ENCODE measurements at places on chromosomes 12 and 14.

DNA sequence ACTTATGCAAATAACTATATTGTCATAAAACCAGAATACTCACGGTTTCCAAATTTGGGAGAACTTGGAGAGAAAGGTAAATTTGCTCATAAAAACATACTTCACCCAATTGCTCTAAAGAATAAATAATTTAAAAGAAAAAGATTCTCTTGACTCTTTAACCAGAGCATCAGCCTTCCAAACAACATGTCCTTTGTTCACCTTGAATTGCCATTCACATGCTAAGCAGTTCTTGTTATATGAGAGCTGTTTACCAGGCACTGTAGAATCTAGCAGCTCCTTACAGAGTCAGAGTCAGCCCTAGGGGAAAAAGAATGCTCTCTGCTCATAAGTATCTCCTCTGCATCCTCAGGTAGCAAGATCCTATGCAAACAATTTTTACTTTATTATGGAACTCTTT, 10.2 kb downstream of the SLCO1A2 start:
- DNase-seq: no peak

- no peak for DNase-seq
These were observed 3.3 kb downstream of the TBX3 start for GRCh38 chr12:114680604-114681069.

GRCh38 chr14:96965885-96966595, 168.9 kb downstream of the VRK1 start:
- no peak for DNase-seq

- DNase-seq: no peak
These were observed 185.6 kb downstream of the ZFP36L1 start for GRCh38 chr14:68607081-68607866.

DNA sequence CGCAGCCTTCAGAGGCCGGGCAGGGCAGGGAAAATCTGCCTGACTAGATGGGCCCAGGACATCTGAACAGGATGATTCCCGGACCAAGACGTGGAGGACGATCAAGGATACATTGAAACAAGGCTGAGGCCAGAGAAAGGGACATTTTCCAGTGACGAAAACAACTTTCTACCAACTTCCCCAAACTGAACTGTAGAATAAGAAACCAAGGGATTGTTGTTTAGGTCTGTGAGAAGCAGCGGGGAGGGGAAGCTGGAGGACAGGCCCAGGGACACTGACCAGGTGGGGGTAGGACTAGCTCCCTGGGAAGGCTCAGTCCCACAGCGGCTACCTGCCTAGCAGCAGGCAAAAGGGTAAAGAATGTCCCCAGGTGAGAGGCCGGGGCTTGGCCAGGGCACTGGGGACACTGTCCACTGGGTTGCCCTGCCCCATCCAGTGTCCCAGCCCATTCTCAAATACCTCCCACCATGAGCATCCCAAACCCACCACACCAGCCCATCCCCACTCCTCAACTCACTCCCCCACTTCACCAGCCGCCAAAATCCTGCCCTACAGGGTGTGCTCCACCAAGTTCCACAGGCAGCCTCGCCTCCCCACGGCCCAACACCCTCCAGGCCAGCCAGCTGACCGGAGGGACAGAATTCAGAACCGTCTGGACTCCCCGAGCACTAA, 995 bp downstream of the TNFRSF1A start:
- no peak for DNase-seq

GRCh38 chr14:22973217-22974032, 8.9 kb downstream of the AJUBA start:
- DNase-seq: peak; percentile 42

GRCh38 chr12:125340791-125341190, 275.6 kb downstream of the AACS start:
- no peak for DNase-seq
